GM03348 (cell line): ENCODE measurements at places on chromosomes 2 and 18.

DNA sequence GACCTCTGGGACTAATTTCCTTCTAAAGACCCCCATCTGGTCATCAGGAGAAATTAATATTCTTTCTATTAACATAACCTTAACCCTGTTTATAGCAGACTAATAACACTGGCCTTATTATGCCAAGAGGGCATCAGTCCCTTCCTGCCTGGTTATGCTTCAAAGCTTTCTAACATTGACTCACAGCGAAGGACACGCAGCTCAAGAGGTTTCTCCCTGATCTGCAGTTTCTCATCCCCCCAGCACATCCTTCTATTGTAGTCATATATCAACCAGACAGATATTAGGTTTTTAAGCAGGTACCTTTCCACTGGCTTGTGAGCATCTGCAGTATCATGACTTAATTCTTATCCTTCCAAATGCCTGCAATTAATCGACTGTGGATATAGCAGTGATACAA lies 100.0 kb upstream of the CXCR4 start:
- DNase-seq = no peak

DNA sequence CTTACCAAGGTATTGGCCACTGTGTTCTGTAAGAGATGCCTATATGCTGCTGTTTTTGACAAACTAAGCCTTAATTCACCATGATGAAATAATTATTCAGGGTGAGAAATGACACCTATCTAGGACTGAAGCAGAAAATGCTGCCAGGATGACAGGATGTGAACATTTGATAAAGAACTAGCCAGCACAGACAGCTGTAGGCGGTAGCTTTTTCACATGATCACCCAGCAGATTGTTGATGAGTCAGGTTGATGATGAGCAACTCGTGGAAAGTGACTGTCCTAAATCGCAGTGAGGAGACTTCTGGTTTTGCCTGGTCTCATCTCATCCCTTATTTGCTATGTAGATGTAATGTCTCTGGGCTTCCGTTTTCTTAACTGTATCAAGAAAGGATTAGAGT lies 144.1 kb downstream of the PRPF40A start:
- DNase-seq = peak; percentile 72

DNA sequence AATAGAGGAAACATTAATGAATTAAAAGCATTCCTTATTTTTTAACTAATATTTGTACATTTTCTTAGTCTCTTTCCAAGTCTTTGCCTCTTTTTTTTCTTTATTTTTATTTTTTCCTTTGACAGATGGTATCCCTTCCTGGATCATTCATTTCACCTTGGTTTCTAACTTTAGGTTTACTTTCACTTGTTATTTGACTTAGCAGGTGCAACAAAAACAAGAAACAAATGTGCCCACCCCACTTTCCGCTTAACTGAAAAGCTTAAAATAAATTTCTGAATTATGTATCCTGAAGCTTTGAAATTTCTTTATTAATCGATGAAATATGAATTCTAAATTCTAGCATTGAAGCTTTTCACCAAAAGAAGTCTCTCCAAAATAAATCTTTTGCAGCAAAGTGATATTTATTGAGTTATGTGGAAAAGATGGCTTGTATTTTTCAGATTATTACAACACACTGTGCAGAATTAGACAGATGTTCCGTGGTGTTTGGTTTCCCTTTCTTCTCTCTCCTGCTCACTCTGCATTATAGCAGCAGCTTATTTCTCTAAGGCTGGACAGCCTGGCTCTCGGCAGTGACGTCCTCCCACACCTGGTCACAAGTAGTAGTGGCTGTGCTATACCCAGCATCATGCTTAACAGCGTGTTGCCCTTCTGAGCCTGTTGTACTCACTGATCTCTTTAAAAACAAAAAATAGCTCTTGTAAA lies 99.1 kb upstream of the ZNF397 start:
- no peak for DNase-seq

DNA sequence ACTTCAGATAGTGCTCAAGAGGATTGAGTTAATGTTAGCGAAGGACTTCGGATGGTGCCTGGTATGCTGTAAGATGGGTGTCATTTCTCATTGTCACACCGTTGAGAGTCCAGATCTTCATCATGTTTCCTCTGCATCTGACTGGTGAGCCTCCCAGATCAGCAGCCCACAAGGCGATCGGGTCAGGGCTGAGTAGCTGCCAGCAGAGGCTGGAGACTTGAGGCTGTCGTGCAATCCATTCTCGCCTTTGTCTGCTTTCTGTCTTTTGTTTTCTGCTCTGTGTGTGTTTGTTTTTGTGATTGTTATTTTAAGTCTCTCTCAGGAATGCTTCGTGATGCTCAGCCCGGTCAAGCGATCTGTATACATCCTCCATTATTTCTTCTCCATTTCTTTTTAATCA lies 95.8 kb downstream of the TGOLN2 start:
- no peak for DNase-seq

DNA sequence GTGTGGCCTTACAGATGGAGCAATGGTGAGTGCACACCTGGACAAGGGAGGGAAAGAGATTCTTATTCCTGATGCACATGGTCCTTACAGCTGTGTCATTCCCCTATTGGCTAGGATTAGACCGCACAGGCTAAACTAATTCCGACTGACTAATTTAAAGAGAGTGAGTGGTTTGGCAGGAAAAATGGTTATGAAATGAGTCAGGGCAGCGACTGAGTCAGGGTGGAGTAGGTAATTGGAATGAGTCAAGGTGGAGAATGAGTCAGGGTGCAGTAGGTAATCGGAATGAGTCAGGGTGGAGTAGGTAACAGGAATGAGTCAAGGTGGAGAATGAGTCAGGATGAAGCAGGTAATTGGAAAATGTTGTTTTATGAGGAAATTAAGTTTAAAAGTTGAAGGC lies 1353.7 kb upstream of the LRRTM1 start:
- DNase-seq = no peak

GRCh38 chr18:30754846-30755245 lies 287.7 kb downstream of the DSC3 start:
- DNase-seq = no peak

GRCh38 chr2:168948621-168949212 lies 47.6 kb downstream of the G6PC2 start:
- DNase-seq = peak; percentile 10

- no peak for DNase-seq
Measured at GRCh38 chr2:50116096-50117010, 915.6 kb downstream of the NRXN1 start.

DNA sequence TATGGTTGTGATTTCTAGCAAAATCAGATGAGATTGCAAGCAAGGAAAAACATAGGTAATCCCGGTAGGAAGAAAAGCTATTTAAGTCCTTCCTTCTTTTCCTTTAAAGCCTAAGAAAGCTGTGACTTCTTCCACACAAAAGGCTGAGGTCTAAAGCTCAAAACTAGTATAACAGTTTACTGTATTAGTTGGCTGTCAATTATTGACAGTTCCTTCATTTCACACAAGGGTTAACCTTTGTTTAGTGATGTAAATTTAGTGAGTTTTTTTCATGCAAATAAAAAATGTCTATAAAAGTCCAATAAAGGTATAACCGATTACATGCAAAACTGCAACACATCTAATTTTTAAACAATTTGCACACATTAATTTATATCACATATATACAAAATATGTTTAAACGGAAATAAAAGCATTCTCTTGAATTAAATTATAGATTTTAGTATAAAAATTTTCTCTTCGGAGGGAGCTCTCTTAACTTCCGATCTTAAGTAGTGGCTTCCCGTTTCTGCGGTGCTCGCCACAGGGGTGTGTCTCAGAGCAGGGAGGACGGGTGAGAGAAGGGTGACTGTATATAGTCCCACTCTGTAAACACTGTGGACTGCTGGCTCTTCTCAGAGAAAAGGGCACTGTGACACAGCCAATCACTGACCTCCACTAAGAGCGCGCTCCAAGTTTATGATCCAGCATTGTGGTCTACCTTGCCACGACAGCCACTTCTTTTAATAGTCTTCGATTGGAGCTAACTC lies 33.4 kb downstream of the TTR start:
- no peak for DNase-seq

DNA sequence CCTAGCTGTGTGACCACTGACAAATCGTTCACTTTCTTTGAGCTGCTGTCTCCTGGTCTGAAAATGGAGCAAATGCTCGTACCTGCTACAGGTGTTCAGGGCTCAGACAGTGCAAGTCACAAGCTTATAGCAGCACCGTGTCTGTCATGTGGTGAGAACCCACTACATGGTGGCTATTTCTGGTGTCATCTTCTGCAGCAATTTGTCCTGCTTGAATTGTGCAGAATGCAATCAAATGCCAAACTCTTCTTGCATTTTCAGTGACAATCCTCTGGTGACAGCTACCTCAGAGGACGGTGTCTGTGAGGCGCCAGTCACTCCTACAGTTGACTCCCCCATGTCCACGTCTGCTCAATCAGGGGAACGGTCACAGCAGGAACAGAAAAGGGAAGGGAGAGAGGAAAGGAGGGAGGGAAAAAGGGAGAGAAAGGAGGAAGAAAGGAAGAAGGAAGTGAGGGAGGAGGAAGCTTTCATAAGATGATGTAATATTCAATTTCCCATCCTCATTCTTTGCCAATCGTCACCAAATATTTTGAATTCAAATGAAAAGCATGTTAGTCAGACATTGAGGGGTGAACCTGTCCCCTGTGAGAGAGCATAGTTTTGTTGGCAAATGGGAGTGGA lies 122.2 kb downstream of the BCL2 start:
- DNase-seq = no peak

- DNase-seq = peak; percentile 81
Measured at GRCh38 chr2:127025359-127026166, 81.4 kb downstream of the BIN1 start.

DNA sequence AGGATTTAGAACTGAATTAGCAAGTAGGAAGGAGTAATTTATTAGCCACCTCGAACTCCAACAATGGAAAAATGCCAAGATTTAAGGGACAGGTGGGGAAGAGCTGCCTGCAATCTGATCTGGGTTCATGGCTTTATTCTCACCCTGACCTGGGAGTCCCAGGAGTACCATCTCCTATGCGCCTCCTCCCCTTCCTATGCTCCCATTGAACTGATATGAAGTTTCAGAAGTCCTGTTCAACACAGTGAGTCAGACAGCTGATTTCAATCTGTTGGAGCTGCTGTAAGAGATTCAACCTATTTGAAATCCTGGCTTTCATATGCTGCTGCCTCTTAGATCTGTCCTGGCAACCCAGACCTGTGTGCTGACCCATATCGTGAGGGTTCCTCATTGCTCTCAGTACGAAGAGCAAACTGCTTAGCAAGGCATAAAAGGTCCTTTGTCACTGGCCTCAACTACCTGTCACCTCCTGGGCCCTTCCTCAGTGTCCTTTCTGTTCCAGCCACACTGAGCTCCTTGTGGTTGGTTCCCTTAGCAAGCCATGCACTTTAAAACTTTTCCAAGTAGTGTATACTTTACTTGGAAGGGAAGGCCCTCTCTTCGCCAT lies 15.9 kb upstream of the CD28 start:
- DNase-seq = peak; percentile 24

GRCh38 chr2:40668425-40668824 lies 216.5 kb upstream of the SLC8A1 start:
- DNase-seq = peak; percentile 24

DNA sequence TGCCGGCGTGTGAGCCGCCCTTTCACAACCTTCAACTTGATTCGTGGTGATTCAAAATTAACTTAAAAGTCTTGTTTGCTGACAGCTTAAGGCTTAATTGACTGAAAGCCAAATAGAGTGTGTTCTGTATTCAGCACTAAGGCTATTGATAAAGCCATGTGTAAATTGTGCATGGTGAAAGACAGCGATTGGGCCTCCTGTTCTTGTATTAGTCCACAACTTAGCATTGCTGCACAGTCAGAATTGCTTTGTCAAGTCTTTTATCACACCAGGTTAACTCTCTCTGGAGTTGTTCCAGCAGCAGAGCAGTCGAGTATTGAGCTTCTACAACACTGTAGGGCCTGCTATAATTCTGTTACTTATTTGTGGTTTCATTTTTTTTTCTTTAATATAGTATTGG lies 210.1 kb downstream of the WDR7 start:
- DNase-seq = no peak

- peak; percentile 52 for DNase-seq
Measured at GRCh38 chr2:71603311-71603811, 150.0 kb downstream of the DYSF start.

DNA sequence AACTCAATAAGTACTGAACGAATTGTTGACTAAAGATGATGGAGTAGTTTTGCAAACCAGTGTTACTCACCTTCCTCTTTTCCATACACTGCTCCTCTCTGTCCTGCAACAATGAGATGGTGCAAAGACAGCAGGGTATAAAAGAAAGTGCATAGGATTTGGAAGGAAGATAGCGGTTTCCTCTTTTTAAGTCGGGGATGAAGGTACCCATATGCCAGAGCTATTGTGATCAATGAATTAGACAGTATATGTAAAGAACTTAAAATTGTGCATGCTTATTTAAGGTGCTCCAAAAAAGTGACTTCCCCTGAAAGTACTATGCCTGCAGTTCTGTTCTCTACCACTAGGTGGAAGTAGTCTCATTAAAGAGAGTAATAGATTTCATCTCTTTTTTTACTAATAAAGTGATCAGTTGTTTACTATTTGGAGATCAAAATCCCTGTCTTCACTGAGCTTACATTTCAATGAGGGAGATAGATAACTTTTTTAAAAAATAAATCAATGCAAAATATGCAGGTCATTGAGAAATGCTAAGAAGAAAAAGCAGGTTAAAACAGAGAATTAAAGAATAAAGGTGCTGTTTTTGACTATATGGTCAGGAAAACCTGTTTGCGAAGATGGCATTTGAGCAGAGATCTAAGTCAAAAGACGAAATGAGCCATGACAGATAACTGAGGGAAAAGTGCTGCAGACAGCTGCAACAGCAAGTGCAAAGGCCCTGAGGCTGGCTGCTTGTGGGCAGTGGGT lies 339.7 kb upstream of the SLC14A2 start:
- DNase-seq = no peak

DNA sequence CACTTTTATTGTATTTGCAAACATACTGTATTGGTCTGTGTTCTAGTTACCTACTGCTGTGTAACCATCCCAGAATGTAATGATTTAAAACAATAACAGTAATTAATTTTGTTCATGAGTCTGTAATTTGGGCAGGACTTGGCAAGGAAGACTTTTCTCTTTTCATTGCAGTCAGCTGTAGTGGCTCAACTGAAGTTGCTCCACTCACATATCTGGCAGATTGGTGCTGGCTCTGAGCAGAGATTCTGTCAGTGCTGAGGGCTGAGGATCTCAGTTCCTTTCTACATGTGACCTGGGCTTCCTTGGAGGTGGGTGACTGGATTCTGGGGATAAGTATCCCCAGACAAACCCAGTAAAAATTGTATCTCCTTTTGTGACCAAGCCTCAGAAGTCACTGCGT lies 26.6 kb downstream of the PTPN4 start:
- no peak for DNase-seq

GRCh38 chr2:230602562-230603230 lies 109.9 kb upstream of the CAB39 start:
- DNase-seq = no peak

- DNase-seq = no peak
Measured at GRCh38 chr2:16198166-16198912, 258.0 kb downstream of the MYCN start.

DNA sequence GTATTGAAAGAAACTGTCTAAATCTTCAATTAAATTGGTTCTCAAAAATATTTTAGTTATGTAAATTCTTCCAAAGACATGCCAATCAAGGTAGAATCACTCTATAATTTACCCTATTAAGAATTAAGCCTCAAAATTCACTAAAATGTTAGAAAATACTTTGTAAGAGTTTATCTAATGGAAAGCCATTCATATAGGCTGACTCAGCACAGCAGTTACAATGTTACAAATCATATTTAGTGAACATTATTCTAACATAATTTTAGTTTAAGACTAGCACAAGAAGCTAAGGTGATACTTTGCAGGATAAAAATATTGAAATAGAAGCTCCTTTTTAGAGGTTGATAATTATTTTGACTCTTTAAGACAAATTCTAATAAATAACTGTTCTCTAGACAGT lies 137.0 kb downstream of the ZNF385B start:
- DNase-seq = no peak
